ENCODE measurements at places on chromosomes 12 and 14.

DNA sequence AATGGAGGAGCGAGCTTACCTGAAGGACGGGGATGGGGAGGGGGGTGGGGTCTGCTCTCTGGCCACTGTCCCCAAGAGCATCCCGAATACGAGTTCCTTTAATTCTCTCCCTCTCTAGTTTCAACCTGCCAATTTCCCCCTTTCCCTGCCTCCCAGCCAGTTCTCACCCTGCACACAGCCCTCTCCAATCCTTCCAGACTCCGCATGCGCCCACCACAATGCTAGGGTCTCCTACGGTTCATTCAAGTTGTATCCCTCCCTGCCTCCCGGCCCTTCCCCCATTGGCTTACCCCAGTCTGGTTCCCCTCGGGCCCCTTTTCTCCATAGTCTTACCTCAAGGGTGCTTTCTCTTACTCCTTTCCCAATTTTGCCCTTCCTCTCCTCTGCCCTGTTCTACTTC lies 708 bp upstream of the IGFBP6 start:
- DNase-seq, result no peak

GRCh38 chr12:107718606-107719005 lies 33.0 kb downstream of the PWP1 start:
- DNase-seq, result no peak

DNA sequence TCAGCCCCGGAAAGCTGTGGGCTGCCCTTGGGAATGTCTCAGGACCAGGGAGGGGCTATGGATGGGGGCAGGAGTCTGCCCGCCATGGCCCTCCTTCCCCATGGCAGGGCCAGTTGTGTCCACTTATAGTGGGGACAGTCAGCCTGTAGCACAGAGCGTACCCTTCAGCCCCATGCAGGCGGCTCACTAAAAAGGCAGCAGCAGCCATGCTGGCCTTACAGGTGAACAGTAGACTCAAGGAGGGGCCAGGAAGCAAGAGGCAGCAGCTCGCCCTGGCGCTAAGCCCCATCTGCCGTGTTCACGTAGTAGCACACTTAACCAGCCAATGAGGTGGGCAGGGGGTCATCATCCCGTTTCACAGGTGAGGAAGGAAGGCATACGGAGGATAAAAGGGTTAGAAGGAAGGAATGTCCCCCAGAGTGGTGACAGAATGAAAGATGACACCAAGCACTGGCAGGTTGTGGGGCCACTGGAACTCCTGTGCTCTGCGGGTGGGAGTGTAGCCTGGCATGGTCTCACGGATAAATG lies 52.7 kb downstream of the FAM222A start:
- DNase-seq, result no peak

- no peak for DNase-seq
Measured at GRCh38 chr14:104020471-104020870, 65.0 kb upstream of the ASPG start.

GRCh38 chr12:6884539-6884938 lies 11.4 kb upstream of the SPSB2 start:
- no peak for DNase-seq
